ENCODE measurements at places on chromosomes 6 and 20.

DNA sequence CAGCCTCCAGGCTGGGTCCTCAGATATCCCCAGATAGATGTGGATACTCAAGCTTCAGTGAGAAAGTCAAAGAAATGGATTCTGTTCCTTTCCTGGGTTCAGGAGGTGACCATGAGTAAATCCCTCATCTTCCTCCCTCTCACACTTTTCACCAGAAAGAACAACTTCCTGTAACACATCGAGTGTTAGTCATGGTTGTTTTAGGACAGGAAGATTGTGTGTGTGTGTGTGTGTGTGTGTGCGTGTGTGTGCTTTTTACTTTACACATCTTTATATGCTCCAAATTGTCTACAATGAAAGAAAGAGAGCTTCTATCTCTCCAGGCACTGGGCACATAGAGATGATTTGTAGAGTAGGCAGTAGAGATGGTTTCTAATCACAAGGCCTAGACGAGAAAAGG is 139.9 kb downstream of the TBXT start:
- no peak for DNase-seq

DNA sequence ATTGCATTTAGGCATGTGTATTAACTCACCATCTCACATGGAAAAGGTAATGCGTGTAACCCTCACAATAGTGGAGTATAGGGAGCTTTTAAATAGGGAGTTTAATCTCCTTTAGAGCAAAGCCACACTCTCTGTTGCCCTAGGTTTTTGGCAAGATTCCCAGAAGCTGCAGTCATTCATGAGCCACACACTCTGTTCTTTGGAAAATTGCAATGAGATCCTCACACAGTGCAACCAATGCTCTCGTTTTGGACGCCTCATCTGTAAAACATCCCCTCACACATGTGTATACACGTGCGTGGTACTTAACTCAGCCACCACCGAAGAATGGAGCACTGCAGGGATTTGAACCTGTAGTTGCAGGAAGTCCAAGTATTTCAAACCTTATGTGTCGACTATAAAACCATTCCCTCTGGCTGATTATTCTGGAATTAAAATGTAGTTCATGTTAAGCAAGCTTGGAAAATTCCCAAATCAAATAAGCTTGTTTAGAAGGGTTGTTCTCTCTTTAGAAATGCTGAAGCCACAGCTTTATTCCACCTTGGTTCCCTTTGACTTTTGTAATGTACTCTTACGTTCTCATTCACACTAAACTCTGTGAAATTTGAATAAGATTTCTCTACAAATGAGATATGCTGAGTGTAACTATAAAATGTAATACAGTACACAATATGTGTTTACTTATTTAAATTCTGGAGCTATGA is 489.8 kb upstream of the MANEA start:
- DNase-seq = peak; percentile 93

- DNase-seq = no peak
Observed at GRCh38 chr6:44219815-44220784, 3.3 kb upstream of the SLC29A1 start.

GRCh38 chr6:157741948-157742556 is 81.0 kb upstream of the SNX9 start:
- DNase-seq = no peak

DNA sequence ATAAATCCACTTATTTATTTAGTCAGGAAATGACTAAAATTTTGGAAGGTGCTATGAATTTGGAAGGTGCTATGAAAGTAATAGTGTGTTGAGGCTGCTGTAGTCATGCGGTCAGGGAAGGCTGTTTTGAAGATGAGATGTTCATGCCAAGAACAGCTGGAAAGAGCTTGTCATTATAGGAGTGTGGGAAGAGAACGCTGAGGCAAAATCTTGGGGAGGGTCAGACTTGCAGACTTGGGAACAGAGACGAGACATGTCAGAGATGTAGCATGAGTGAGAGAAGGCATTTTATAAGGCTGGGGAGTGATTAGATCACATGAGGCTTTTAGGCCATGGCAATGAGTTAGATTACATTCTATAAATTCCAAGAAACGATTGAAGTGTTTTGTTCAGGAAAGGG is 124.0 kb upstream of the B3GAT2 start:
- no peak for DNase-seq

DNA sequence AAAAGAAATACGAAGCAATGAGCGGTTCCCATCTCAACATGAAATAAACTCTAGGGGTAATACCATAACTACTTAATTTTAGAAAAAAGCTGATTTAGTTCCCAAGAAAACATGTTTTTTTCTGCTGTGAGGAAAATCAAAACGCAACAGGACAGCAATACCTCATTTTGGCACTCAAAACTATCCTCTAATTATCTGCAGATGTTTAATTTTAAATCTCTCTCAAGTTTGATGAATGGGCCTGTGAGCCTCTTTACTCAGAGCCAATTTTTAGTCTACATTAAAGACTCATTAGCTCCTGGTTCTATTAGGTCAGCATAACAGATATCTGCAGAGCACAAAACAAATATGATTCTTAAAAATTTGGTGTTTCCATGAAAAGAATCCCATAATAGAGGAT is 28.1 kb downstream of the RNF24 start:
- DNase-seq = no peak

DNA sequence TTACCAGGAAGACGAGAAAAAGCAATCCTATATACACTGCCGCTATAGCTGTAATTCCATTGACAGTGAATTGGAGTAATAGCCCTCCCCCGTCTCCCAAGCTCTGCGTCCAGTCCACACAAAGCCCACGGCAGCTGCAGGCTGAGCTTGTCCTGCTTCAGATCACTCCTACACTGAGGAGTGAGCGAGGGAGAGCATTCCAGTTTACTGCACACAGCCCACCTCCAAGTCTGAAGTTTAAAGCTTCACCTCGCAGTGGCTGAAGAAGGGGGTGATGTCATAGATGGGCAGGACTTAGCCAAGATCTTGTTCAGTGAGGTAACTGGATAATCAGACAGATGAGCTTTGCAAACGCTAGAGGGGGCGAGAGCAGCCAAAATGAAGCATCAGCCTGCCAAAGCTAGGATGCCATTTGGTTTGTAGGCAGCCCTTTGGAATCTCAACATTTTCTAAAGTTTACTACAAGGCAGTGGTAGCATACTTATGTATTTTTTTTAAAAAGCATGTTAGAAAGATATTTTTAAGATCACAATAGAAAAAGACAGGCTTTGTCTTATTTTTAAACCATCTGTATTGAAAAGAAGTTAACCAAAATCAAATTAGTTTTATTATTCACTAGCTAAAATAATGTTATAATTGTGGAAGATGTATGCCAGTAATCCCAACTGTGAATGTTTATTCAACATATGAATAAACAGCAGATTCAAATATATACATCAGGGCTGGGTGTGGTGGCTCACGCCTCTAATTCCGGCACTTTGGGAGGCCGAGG is at the start of gene FLRT3:
TSS of gene FLRT3 (minus strand) at position 213 of the 772 bp plus-strand sequence. CDS start 10,106 bp downstream, outside the sequence.
- DNase-seq = peak; percentile 93

- DNase-seq = peak; percentile 88
Observed at GRCh38 chr6:27873021-27873940, 38.9 kb downstream of the OR2B2 start.

DNA sequence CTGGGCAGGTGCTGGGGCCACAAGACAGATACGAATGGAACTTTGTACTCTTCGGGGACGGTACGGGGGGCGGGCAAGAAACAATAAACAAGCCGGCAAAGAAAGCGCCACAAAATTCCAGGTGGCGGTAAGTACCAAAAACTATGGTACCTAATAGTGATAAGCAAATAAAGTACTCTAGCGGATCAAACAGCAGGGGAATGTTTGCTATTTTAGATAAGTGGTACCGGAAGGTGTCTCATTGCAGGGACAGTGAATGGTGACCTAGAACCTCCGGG is 15.1 kb upstream of the RIPK1 start:
- DNase-seq = no peak

GRCh38 chr6:22071270-22072041 is 225.4 kb downstream of the PRL start:
- no peak for DNase-seq

GRCh38 chr20:38863024-38863851 is 57.7 kb downstream of the PPP1R16B start:
- DNase-seq = no peak

DNA sequence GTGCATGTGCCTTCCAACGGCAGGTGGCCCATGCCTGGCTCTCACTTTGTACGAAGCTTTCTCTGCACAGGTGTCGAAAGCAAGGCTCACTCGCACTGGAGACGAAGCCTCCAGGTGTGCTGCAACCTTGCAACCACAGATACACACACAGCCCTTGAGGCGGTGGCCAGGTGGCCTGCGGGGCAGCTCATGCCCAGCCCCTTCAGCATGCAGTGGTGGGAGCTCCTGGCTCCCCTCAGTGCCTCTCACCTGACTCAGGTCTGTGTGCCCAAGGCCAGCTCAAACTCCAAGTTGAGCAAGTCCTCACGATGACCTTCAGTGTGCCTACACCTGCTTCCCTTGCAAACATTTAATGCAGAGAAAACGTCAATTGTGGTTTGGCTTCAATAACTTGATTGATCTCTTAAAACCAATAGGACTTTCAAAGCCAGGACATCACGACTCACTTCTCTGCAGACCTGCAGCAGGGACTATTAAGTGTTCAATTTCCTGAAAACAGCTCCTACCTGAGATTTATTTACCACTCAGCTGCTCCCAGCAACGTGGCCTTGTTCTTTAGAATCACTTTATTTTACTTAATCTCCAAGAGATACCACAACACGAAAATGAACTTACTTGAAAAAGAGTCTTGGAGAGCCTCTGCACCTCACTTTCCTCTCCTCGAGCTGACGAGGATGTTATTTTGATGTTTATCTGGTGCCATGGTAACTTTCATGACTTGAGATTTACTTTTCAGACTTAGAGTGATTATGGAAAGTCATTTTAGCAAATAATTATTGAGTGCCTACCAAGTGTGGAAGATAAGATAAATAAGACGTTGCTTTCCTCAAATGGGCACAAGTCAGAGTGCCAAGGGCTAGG is 86.3 kb downstream of the SLC22A23 start:
- DNase-seq = no peak

GRCh38 chr6:160343144-160343543 is 5.0 kb upstream of the SLC22A3 start:
- DNase-seq = no peak

DNA sequence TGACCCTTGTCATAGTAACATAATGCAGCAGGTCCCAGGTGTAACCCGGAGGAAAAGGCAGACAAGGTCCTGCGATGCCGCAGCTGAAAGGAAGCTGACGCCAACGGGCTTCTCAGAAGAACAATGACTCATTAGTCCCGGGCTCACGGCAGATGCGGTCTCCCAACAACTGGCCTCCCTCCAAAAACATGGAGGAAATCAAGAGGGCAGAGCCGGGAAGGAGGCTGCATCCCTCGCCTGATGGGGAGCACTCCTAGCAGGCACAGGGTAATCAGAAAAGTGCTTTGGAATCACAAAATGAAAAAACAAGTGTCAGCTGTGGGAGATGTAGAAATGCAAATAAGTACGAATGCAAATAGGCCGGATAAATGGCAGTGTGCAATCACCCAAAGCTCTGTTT is 165.2 kb upstream of the AGPAT4 start:
- DNase-seq = peak; percentile 86

- no peak for DNase-seq
Observed at GRCh38 chr20:51760905-51761546, 7.2 kb downstream of the ATP9A start.

- no peak for DNase-seq
Observed at GRCh38 chr6:53986721-53987521, 124.3 kb upstream of the MLIP start.

- DNase-seq = no peak
Observed at GRCh38 chr6:112503091-112503596, 156.0 kb downstream of the RFPL4B start.

DNA sequence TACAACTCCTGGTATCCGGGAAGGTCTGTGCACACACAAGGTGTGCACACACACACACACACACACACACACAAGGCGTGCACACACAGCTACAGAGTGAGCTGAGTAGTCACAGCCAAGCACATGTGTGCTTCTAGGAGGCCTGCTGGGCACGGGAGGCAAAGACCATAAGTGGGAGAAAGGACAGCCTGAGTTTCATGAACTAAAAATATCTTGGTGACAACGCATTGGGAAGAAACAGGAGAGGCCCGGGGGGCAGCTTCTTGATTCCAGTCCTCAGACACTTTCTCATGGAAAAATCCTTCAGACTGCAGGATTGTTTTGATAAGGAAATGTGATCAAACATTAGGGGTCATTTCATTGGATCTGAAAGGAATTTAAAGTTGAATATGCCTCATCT is 2.6 kb downstream of the TRAF3IP2 start:
- no peak for DNase-seq

- no peak for DNase-seq
Observed at GRCh38 chr6:132907231-132907630, 92.9 kb downstream of the RPS12 start.

DNA sequence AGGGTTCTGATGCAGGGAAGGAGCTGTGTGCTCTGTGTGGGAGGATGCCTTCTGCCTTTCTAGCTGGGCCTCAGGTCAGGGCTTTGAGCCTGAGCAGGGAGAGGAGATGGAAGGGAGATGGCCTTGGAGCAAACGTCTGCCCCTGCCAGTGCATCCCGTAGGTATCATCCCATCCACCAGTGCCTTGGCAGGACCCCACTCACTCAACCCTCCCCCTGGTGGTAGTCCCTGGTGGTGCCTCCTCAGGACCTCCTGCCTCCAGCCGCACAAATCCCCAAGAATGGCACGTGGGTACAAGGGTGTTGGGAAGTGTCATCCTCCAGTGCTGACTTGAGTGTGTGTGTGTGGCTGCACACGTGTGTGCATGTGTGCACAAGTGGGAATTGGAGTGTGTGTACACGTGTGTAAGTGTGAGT is 23.1 kb upstream of the MICB start:
- DNase-seq = no peak

DNA sequence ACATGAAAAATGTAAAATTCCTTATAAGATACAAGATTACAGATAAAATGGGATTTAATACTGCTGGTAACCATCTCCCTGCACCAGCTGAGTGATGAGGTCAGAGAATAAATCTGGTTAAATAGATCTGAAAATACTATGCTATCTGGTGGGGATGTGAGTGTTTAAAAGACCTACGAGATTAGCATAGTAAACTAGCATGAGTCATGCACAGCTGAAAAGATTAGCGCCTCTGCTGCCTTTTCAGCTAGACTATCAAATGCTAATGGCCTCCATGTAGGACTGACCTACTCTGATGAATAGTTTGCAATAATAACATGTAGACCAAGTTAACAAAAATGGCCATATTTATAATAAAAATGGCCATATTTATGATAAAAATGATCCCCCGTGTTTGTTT is 553.3 kb downstream of the C6orf118 start:
- DNase-seq = no peak

GRCh38 chr20:6636209-6637159 is 131.0 kb upstream of the BMP2 start:
- peak; percentile 70 for DNase-seq

GRCh38 chr6:119559586-119559985 is 210.0 kb upstream of the MAN1A1 start:
- no peak for DNase-seq

GRCh38 chr6:290111-290922 is 2.0 kb upstream of the DUSP22 start:
- no peak for DNase-seq

All from SHP77 (cell line).